ENCODE measurements at places on chromosomes 12 and 14.

DNA sequence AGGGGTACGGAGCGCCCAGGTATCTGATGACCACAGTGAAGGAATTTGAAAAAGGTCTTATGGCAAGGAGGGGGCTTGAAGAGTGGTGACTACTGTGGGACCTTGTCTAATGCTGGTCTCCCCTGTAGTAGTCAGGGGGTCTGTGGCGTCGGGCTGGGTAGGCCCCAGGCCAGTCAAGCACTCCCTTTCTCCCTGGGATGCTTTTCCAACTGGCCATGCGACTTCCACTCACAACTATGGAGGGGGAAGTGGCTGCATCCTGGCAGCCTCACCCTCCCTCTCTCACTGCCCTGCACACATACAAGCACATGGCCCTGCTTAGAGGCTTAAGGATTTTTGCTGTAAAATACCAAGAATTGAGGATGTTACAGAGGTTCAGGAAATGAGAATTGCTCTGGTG lies 4.1 kb downstream of the TSPAN11 start:
- no peak for DNase-seq

DNA sequence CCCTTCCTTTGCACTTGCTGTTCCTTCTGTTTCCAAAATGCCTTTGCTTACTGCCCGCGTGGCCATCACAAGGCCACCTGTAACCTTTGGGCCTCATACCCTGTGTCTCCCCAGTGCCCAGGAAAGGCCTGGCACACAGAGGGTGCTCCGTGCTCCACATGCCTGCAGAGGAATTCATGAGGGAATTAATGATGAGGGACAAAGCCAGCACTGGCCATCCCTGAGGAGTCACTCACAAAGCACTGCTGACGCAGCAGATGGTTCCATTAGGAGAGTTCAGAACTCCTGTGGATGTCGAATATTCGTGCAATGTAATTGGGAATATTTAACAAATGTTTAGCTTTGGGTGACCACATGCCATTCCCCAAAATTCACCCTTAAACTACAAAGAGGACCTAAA lies 49.6 kb upstream of the PRMT8 start:
- no peak for DNase-seq

- DNase-seq, result no peak
Observed at GRCh38 chr14:24880689-24881088, 169.3 kb downstream of the STXBP6 start.

GRCh38 chr12:14611640-14612203 lies 44.0 kb upstream of the PLBD1 start:
- DNase-seq, result no peak

GRCh38 chr12:130952171-130952954 lies 1.3 kb upstream of the ADGRD1 start:
- DNase-seq, result no peak

DNA sequence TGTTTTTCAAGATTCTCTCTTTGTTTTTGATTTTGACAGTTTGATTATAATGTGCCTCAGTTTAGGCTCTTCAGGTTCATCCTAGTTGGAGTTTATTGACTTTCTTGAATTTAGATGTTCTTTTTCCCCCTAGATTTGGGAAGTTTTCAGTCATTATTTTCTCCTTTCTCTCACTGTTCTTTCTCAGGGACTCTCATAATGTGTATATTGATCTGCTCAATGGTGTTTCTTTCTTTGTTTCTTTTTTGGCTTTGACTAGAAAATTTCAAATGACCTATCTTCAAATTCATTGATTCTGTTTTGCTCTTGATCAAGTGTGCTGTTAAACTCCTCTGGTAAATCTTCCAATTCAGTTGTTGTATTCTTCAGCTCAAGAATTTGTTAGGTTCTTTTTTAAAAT lies 108.3 kb downstream of the RGS6 start:
- DNase-seq, result no peak

DNA sequence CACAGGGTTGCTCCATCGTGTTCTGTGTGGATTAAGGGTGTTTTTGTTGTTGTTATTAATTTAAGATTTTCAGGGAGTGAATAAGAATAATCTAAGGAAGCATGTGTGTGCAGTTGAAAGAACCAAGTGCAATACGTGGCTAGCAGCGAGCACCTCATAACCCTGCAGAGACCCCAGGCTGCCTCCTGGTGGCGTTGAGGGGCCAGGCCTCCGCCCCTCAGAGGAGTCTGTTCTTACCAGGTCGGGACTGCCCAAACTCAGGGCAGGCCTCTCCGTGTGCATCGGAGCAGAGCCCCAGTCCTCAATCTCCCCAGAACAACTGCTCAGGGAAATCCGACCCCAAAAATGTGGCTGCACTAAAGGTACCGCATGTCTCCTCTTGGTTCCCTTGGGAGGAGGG lies 36.8 kb downstream of the IL31 start:
- DNase-seq, result no peak

GRCh38 chr12:95766356-95767019 lies 24.1 kb downstream of the NTN4 start:
- no peak for DNase-seq

DNA sequence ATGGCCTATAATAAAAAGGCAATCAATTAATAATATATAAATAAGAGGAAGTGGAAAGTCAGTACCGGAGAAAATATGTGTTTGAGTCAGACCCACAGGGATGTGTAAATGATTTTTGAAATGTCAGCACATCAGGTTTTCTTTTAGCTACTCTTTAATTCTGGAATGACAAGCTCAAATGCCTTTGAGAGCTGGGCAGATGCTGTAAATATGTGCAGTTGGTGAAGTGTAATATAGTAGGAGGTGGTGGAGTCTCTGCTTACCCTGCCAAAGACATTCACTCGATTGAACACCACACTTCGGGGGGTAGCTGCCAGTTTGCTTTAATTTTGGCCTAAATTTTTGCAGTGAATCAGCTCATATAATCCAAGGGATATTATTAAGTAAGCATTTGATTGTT lies 93.0 kb downstream of the PLEKHA5 start:
- DNase-seq, result no peak

DNA sequence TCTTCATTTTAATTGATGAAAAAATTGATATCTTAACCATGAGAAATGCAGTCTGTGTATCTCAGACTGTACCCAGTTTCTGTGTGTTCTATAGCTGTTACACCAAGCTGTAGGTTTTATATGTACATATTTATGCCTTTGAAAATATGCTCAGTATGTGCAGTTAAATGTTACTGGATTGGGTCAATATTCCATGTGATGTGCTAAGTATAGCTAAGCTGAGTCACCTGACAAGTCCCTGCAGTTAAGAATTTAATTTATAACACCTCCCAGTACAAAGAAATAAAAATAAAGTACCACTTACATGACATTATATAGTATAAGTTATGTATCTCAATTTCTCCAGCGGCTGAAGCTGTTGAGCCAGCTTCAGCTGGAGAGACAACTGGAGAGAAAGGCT lies 984.0 kb downstream of the GALC start:
- DNase-seq, result no peak

DNA sequence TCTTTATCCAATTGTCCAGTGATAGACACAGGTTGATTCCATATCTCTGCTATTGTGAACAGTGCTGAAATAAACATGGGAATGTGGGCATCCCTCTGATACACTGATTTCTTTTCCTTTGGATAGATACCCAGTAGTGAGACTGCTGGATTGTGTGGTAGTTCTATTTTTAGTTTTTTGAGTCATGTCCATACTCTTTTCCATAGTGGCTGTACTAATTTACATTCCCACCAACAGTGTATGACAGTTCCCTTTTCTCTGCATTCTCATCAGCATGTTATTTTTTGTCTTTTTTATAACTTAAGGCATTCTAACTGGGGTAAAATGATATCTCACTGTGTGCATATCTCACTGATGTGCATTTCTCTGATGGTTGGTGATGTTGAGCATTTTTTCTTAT lies 24.8 kb upstream of the VASH1 start:
- DNase-seq, result no peak

DNA sequence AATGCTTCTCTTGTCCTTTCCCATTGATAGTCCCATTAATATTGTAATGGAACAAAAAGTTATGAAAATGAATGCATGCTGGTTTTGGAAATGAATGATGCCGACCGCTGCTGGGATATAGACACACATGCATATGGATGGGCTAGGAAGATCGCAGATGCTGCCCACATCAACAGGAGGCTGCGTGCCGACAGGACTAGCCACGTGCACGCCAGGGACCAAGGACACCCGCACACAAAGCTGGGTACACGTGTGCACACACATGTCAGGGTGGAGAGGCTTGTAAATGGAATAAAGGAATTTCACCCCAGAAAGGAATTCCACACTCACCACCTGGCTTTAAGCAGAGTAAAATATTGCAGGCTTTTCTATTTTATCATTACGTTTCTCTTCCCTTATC lies 153.8 kb upstream of the VASH1 start:
- no peak for DNase-seq

DNA sequence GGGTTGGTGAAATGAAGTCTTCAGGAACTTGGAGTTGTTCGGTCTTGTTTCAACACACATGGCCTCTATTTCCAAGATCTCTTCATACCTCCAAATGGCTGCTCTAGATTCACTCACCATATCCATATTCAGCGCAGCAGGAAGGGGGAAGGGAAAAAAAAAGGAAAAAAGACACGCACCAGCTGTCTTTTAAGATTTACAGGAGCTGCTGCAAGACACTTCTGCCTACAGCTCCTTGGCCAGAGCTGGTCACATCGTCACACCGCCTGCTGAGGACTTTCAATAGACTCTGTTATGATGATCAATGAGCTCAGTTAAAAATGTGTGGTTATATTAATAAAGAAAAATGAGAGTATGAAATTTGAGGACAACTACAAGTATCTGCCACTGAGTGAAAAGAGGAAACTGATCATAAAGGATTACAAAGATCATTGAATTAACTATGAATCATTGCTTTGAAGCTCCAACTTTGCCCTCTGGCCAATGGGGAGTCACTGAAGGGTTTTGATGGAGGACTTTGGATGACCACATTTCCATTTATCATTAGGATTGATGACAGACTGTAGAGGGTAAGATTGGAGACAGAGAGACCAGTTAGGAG lies 182.1 kb upstream of the HMGA2 start:
- DNase-seq, result no peak

DNA sequence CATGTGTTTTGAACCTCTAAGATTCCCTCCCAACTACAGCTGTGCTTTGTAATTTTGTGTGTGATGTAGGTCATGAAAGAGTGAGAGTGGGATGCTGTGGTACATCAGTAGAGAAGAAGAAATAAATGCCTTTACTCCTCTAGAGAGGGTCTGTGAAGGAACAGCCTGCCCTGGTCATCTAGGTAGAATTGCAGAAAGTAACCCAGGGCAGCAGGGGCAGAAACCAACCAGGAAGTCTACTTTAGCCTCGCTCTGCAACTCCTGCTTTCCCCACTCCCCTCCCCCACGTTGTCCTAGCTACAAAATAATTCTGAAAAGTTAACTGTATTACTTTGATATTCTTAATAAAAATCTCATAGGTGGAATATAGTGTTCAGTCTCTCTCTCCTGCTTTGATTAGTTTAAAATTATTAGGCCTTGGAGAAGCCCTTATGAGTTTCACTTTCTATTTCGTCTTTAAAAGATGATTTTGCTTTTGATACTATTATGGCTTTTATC lies 7.5 kb downstream of the TBK1 start:
- DNase-seq, result no peak

GRCh38 chr12:46110223-46110611 lies 119.8 kb upstream of the SCAF11 start:
- no peak for DNase-seq

GRCh38 chr12:89702503-89702902 lies 6.1 kb downstream of the ATP2B1 start:
- DNase-seq, result no peak

GRCh38 chr12:109052097-109052413 lies 321 bp upstream of the USP30 start:
- DNase-seq, result no peak

DNA sequence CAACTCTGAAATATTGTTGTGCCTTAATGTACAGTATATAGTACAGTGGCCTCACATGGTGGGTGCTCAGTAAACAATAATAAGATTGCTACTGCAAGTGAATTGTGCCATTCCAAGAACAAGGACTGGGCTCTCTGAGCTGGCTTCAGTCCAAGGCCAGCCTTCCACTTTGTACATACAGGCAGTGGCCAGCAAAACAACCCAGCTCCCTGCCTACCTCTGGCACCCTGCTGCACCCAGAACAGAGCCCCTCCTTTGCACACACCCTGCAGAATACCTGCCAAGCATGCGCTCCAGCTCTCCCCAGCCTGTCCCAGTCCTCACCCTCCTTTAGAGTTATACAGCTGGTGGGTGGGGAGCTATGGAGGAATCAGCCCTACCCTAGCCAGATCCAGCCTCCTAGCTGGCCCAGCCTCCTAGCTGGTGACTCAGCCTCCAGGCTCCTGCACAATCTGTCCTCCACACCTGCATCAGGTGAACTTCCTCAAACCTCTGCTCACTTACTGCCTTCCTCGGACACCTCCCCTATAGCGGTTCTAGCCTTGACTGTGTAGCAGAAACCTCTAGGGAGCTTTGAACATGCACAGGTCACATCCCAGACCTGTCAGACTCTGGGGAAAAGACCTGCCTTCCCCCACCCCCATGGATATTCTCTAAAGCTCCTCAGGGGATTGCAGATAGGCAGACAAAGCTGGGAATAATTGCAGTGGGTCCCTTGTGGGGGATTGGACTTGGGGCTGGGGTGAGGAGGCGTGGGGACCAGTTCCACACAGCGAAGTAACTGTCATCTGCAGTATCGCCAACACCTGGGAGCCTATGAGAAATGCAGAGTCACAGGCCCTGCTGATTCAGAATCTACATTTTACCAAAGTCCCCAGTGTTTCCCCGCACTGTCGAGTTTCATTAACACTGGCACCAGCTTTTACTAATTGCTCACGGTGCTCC lies 17.9 kb downstream of the ZDHHC22 start:
- no peak for DNase-seq

- no peak for DNase-seq
Observed at GRCh38 chr14:71985538-71986189, 53.4 kb downstream of the RGS6 start.

- no peak for DNase-seq
Observed at GRCh38 chr14:104214431-104215218, 76.2 kb downstream of the KIF26A start.

GRCh38 chr14:71403656-71404055 lies 496.4 kb downstream of the PCNX1 start:
- no peak for DNase-seq

DNA sequence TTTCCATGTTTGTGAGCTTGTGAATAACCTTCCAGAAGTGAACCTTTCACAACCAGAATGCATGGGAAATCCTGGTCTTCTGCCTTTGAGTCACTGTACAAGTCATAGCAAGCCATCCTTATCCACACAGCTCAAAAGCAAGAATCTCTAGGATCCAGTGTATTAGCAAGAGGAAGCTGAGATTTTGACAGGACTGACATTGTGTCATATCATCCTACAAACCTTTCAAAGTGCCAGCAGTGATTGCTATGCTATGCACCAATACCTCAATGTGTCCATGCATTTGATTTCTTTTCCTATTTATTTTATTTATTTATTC lies 13.5 kb upstream of the NRDE2 start:
- DNase-seq, result no peak

GRCh38 chr12:126966498-126966897 lies 1300.5 kb upstream of the TMEM132C start:
- no peak for DNase-seq
